Stimulated activated CD4-positive, alpha-beta T cell treated with anti-CD3 and anti-CD28 coated beads, TNF-alpha, amount 100 ng/mL, for 48 hours (primary cell): ENCODE measurements at places on chromosomes 6 and 20.

GRCh38 chr6:49826743-49827406 is 39.5 kb downstream of the CRISP1 start:
- DNase-seq = no peak

DNA sequence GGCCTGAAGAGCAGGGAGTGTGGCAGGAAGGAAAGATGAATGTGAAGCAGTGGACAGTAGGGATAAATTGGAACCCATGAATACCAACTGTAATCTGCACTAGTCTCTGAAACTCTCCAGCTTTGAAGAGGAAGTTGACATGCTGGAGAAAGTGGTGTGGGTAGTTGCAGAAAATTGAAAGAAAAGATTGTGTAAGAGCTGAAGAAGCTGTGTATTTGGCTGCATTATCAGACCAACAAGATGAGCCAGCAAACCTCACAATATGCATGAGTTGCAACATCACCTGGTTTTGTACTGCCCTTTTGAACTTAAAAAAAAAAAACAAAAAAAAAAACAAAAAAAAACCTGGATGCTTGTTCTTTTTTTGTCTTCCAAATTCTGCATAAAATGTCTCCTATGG is 921.9 kb upstream of the EYS start:
- no peak for DNase-seq

- DNase-seq = no peak
These were observed 83.8 kb downstream of the UST start for GRCh38 chr6:148830614-148831013.

- no peak for DNase-seq
These were observed 24.5 kb downstream of the MAP7 start for GRCh38 chr6:136525586-136526195.
